ENCODE measurements at places on chromosomes 6 and 20. TPM values are rescaled to one million over a fixed set of nuclear protein-coding genes. Genes with fewer than 3 reads are reported as not detected.

DNA sequence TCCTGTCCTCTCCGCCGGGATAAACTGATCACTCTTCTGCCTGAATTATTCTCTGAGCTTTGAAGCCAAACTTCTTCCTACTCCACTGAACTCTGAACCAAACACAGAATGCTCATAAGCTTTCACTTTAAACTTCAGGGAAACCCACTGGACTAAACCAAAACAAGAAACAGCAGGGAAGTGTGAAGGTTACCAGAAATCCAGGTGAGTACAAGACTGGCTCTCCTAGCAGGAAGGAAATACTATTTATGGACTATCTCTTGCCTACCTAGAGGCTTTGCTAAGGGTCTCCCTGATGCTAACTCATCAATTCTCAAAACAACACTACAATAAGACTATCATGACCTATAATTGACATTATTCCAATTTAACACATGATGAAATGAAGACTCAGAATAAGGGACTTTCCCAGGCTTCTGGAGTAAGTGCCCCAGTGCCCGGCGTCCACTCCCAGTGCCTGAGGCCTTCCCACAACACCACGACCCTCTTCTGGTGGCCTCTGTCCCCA lies 145.0 kb downstream of the ZDHHC14 start:
- no peak for DNase-seq

DNA sequence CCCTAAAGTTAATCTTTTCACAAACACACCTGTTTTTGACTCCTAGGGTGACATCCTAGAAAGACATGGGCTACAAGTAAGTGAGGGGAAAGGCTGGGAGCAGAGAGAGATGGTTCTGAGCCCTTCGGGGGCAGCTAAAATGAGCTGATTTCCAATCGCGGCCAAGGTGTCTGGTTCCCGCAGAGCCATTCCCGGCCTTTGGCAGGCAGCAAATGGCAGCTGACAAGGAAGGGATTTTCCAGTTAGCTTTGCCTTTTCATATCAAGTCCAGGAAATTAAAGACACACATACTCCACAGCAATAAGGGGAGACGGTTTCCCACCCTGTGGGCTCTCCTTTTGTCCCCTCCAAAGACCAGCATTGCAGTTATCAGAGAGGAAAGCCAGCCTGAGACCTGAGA lies 228.5 kb downstream of the ZMYND8 start:
- no peak for DNase-seq

The TDRD6 gene
- total RNA-seq = 0.12 TPM

- DNase-seq = no peak
Measured at GRCh38 chr6:150813319-150813992, 52.0 kb upstream of the MTHFD1L start.

GRCh38 chr20:1164871-1165270 lies 19.9 kb downstream of the TMEM74B start:
- no peak for DNase-seq

GRCh38 chr6:56799989-56800388 lies 154.9 kb upstream of the BEND6 start:
- no peak for DNase-seq

GRCh38 chr6:75893058-75893775 lies 144.2 kb downstream of the MYO6 start:
- DNase-seq = no peak

DNA sequence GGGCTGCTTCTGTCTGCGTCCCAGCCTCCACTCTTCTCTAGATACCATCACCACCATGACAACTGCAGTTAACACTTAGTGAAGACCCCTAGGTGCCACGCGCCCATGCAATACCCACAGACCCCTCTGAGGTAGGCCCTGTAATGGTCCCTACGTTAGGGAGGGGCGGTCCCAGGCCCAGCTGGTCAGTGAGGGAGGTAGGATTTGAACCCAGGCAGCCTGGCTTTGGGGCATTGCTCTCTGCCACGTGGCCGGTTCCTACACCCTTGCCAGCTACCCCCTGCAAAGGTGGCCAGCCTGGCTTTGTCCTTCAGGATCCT lies 18.2 kb downstream of the RIPOR3 start:
- no peak for DNase-seq

- no peak for DNase-seq
Measured at GRCh38 chr6:147684906-147685305, 176.4 kb downstream of the SAMD5 start.

DNA sequence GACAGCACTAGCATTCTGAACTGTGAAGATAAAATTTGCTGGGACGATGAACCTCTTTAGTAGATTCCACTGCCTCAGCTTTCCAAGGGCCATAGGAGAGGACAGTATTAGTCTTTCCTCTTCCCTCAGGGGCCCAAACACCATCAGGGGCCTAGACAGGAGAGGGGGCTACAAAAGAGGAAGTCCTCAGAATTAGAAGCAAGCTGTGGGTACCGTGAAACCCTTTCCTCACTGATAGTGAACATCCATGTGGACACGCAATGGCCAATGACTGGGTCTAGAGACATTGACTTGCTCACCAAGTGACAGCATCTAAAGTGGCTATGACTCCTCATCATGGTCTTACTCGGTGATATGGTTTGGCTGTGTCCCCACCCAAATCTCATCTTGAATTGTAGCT lies 68.1 kb upstream of the UST start:
- DNase-seq = no peak

DNA sequence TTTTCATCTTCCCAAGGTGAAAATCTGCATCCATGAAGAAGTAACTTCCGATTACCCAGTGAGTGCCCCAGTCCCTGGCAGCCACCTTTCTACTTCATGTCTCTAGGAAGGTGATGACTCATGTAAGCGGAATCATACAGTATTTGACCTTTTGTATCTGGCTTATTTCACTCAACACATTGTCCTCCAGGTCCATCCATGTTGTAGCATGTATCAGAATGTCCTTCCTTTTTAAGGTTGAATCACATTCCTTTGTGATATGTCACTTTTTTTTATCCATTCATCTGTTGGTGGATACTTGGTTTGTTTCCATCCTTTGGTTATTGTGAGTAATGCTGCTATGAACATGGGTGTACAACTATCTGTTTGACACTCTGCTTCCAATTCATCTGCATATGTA lies 176.3 kb upstream of the CDYL start:
- no peak for DNase-seq

The FGD2 gene
- 8.0 TPM for total RNA-seq

GRCh38 chr20:3041854-3042409 lies 1.5 kb upstream of the GNRH2 start:
- DNase-seq = no peak

GRCh38 chr6:128259029-128259724 lies 261.2 kb downstream of the PTPRK start:
- no peak for DNase-seq

The KIAA1755 gene
- total RNA-seq = 4.2 TPM

- DNase-seq = no peak
Measured at GRCh38 chr6:84645563-84646266, 118.7 kb downstream of the TBX18 start.

DNA sequence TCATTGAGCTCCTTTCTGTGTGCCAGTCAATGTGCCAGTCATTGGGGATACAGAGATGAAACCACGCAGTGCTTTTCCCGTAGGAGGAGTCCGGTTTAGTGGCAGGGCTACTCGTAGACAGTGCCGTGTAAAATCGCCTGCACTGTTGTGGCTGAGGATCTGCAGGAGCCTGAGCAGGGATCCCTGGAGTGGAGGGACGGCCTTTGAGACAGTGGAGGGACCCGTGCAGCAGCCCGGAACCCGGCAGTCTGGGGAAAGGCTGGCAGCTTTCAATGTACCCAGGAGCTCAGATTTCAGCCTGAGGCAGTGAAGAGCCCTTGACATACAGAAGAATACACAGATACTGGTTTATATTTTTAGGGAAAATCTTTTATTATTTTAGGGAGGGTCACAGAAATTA lies 203.3 kb downstream of the ARID1B start:
- DNase-seq = no peak

The SLC32A1 gene
- not detected for total RNA-seq

DNA sequence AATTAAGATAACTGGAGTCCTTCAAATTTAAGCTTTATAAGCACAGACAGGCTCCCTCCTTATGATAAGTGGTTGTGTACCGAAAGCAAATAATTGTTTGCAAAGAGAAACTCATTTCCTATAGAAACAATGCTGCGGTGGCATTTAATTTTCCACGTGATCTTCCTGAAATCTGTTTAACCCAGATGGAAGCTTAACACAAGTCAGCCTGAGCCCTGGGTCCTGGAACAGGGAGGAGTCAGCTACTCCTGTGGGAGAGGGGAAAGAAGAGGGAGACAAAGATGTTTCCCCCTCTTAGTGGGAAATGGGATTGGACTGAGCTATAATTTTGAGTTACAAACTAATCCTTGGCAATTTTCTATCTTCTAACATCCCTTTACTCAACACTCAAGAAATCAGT lies 136.5 kb downstream of the ELOVL4 start:
- DNase-seq = no peak

The DEFB124 gene
- total RNA-seq = not detected

DNA sequence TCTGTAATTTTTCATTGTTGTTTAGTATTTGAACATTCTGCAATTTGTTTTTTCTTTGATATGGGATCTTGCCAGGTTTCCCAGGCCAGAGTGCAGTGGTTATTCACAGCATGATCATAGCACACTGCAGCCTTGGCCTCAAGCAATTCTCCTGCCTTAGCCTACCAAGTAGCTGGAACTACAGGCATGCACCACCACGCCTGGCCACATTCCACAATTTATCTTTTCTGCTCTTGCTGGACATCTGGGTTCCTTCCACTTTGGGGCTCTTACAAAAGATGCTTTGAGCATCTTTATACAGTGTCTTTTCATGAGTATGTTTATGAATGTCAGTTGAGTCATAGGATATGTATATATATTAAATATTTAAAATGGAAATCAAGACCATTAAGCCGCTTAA lies 42.0 kb downstream of the PGM3 start:
- DNase-seq = no peak

DNA sequence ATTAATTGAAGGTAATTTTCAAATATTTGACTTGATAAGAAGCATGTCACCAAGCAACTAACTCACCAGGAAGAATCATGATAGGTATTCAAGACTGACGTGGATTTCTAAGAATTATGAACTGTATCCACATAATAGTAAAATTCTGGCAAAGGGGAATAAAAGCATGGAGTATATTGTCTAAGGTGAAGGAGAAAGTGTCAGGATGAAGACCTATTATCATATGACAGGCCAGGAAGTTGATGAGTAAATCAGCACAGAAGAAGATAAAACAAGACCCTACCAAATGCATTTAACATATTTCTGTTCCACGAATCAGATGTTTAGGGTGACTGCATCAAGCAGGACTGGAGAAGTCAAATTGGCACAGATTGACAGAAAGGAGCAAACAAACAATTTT lies 362.7 kb upstream of the MMS22L start:
- no peak for DNase-seq

DNA sequence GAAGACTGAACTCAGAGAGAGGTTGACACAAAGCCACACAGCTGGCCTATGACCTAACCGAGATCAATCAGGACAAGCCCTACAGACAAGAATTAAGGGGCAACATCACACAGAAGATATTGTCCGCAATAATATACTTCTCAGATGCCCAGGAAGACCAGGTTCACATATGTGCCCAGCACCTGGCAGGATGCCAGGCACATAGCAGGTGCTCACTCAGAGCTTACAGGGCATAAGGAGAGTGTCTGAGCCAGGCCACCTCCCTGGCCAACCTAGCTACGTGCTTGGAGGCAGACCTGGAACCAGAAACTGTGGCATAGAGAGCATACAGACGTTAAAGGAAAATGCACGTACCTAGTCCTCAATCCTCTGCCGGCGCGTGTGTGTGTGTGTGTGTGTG lies 87.0 kb upstream of the LRFN2 start:
- no peak for DNase-seq

GRCh38 chr6:170257376-170257775 lies 33.5 kb downstream of the DLL1 start:
- no peak for DNase-seq

GRCh38 chr20:46699651-46700359 lies 9.6 kb upstream of the SLC2A10 start:
- no peak for DNase-seq

The SLC22A23 gene
- 7.2 TPM for total RNA-seq

GRCh38 chr20:56689318-56689717 lies 60.2 kb downstream of the TFAP2C start:
- no peak for DNase-seq

DNA sequence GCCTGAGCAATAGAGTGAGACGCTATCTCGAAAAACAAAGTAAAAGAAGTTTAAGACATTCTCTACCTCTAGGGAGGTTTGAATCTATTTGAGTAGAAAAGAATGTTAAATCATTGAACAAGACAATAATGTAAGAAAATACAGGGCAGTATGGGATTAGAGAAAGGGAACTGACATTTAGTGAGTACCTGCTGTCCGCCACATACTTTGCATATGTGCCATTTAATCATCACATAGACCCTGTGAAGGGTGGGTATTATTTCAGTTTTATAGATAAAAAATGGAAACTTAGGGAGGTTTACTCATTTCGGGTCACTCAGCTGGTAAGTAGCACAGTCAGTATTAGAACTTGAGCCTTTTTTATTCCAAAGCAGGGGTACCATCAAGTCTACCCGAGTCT lies 31.4 kb downstream of the STK4 start:
- no peak for DNase-seq
